ENCODE measurements at places on chromosomes 11 and 22.

- DNase-seq, result no peak
Measured at GRCh38 chr11:45243967-45244366, 42.2 kb downstream of the SYT13 start.

DNA sequence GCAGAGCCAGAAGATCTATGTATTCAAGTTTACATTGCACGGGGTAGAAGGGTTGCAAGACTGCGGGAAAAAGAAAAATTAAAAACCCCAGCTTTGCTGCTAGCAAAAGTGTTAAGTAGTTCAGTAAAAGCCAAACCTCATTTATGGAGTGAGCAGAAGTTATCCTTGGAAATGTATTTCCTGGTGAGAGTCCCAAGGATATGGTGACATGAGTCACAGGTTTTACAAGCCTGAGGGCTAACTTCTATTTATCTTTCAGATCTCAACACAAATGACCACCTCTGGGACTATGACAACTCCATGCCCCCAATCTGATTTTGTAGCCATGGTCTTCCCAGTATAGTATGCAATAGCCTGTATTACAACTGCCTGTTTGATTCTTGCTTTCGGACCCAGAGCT lies 26.1 kb downstream of the ABTB2 start:
- DNase-seq, result no peak

- no peak for DNase-seq
Measured at GRCh38 chr11:36349351-36350136, 53.5 kb downstream of the PRR5L start.

GRCh38 chr22:37213218-37213855 lies 1.1 kb upstream of the SSTR3 start:
- peak; percentile 0 for DNase-seq

GRCh38 chr11:96307776-96308140 lies 35.2 kb downstream of the MAML2 start:
- DNase-seq, result no peak

DNA sequence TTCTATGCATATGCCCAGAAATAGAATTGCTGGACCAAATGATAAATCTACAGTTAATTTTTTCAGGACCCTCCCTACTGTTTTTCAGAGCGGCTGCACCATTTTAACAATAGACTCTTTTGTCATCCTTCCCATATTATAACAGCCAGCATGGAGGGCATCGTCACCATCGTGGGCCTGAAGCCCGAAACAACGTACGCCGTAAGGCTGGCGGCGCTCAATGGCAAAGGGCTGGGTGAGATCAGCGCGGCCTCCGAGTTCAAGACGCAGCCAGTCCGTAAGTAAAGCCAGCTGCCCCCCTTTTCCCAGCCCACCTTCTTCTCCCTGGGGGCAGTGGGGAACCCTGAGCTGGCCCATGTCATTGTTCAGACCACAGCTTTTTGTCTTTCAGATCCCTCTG lies 79.5 kb upstream of the TTC12 start:
- DNase-seq, result no peak

- DNase-seq, result no peak
Measured at GRCh38 chr22:24025475-24025874, 14.4 kb downstream of the CABIN1 start.

DNA sequence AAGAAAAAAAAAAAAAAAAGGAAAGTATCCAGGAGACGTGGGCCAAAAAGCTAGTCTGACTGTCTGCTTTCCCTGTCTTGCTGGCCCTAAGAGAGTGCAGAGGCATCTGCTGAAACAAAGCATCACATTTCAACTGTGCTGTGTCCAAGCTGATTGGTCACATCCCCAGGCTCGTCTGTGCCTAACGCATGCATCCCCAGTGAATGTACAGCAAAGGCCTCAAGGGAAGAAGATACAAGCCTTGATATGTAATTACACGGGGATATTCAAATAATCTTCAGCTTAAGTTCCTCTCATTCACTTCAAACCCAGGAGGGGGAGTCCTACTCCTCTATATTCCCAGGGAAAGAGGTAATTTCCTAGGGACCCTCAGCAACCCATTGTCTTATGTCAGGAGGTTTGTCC lies 5.4 kb upstream of the SORL1 start:
- DNase-seq, result no peak

DNA sequence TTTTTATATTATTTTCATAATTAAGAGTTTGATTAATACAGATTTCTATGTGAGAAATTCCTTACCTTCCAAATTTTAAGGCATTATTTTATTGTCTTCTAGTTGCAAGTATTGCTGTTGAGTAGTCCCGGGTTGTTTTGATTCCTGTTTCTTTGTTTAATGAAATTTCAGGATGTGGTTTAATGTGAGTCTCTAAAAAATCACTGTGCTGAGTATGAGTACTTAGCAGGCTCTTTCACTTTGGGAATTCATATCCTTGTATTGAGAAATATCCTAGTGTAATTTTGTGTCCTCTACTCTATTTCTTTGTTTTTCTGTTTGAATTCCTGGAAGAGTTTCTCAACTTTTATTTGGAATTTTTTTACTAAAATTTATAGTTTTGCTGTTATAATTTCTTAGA lies 113.2 kb downstream of the TMEM135 start:
- no peak for DNase-seq

GRCh38 chr22:47775686-47776085 lies 1013.2 kb downstream of the TBC1D22A start:
- DNase-seq, result no peak

Data from stimulated activated CD4-positive, alpha-beta T cell treated with anti-CD3 and anti-CD28 coated beads, Interleukin-1b, Interleukin-23, amount 100 ng/mL, for 48 hours (primary cell).